ENCODE measurements at places on chromosomes 13 and 19. TPM values are rescaled to one million over a fixed set of nuclear protein-coding genes. Genes with fewer than 3 reads are reported as not detected.

Gene GIPR
- total RNA-seq, result 0.62 TPM

Gene RXFP2
- not detected for total RNA-seq

Gene DAPK3
- 147 TPM for total RNA-seq

Gene TMEM59L
- 2.7 TPM for total RNA-seq

Gene PPP1R37
- 23.1 TPM for total RNA-seq

Gene ZNF132
- total RNA-seq, result 4.6 TPM

Gene ABCC4
- 25.1 TPM for total RNA-seq

Gene CLEC17A
- not detected for total RNA-seq

Gene PTGIR
- total RNA-seq, result 23.9 TPM

Gene RASGRP4
- not detected for total RNA-seq

Gene TEX101
- total RNA-seq, result not detected

Gene DOCK6
- total RNA-seq, result 29.3 TPM

Gene RCBTB1
- total RNA-seq, result 16.3 TPM

Gene SLC17A7
- total RNA-seq, result not detected

Gene DYRK1B
- 17.7 TPM for total RNA-seq

Gene CRTC1
- total RNA-seq, result 11.3 TPM

Gene FAM216B
- not detected for total RNA-seq

Gene ZNF177
- total RNA-seq, result 0.51 TPM

Gene UQCRFS1
- total RNA-seq, result 35.0 TPM

Gene ATXN8OS
- not detected for total RNA-seq

Gene ZNF358
- total RNA-seq, result 32.2 TPM

Gene HAUS8
- 6.5 TPM for total RNA-seq

Gene STARD13
- total RNA-seq, result 27.9 TPM

Gene ATP1A3
- 0.20 TPM for total RNA-seq

Gene ZBTB7A
- total RNA-seq, result 41.7 TPM

Gene TINCR
- total RNA-seq, result not detected

Gene MAG
- total RNA-seq, result not detected

Gene LILRA1
- not detected for total RNA-seq

Gene RGL3
- total RNA-seq, result 10.4 TPM

Gene TDRD12
- total RNA-seq, result 0.30 TPM

Gene CEACAM20
- total RNA-seq, result not detected

Gene ZNF460
- total RNA-seq, result 19.4 TPM

Gene CD70
- not detected for total RNA-seq

Gene OSCAR
- total RNA-seq, result 0.33 TPM

Gene DENND1C
- not detected for total RNA-seq

Gene SIAH3
- not detected for total RNA-seq

Data from HFFc6 (cell line).